ENCODE measurements at places on chromosomes 7 and 10. TPM values are rescaled to one million over a fixed set of nuclear protein-coding genes. Genes with fewer than 3 reads are reported as not detected.

GRCh38 chr10:113297226-113297625 is 255.6 kb upstream of the HABP2 start:
- H3K4me1 ChIP-seq: no peaks in the 10 kb centered on the region
- no peaks in the 10 kb centered on the region for H3K27me3 ChIP-seq
- H3K36me3 ChIP-seq: no peaks in the 10 kb centered on the region
- DNase-seq: no peak
- H3K27ac ChIP-seq: no peak overlapping the region

- H3K27ac ChIP-seq: peak overlapping the region; percentile 39
- DNase-seq: no peak
- H3K4me3 ChIP-seq: no peak overlapping the region
Observed at GRCh38 chr10:86803156-86803555, 46.7 kb downstream of the BMPR1A start.

POU6F2 gene
- total RNA-seq: not detected

GPER1 gene
- 10.7 TPM for total RNA-seq

DNA sequence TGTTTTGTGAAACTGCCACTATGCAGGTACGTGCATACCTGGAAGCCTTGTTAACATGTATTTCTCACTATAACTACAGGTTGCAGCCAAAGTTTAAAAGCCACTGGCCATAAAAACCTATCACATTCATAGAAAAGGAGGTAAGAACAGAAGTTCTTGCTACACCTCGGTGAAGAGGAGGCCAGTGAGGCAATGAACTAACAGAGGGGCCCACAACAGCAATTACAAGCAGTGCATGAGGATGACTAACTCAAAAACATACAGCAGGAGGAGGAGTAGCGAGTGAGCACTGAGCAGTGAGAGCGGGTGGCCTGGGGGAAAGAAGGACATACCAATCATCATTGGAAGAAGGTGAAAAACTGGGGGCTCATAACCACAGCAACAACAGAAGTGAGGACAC is 51.6 kb downstream of the NUDCD3 start:
- H3K27me3 ChIP-seq: no peaks in the 10 kb centered on the region
- no peak for DNase-seq
- H3K4me1 ChIP-seq: peaks cover 13% of the 10 kb centered on the region
- no peak overlapping the region for H3K27ac ChIP-seq
- H3K36me3 ChIP-seq: no peaks in the 10 kb centered on the region
- H3K4me3 ChIP-seq: no peak overlapping the region

- H3K27ac ChIP-seq: no peak overlapping the region
- no peaks in the 10 kb centered on the region for H3K27me3 ChIP-seq
- no peaks in the 10 kb centered on the region for H3K4me1 ChIP-seq
- H3K4me3 ChIP-seq: no peak overlapping the region
- no peak for DNase-seq
Observed at GRCh38 chr7:142759433-142759832, 10.2 kb downstream of the PRSS1 start.

DNA sequence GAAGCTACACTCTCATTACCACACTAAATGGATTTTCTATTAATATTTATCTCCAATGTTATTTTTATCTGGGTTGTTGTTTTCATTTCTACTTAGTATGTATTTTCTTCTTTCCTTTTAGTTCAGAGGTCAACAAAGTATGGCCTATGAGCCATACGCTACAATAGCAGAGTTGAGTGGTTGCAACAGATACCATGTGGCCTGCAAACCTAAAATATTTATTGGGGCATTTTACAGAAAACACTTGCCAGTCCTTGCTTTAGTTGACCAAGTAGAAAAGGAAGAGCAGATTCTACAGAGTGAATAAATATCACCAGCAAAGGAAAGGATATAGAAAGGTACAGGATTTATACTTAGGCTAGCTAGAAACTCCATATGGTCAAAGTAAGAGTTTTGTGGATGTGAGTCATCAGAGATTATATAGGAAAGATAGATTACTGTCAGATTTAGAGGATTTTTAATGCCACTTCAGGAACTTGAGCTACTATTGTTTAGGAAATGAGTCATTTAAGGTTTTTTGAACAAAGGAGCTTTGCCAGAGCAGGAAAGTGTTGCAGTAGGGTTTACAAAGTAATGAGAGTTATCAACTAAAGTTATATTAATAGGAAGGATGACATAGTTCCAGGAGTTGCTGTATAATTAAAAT is 323.3 kb upstream of the KAT6B start:
- no peak for DNase-seq
- H3K36me3 ChIP-seq: no peaks in the 10 kb centered on the region
- no peaks in the 10 kb centered on the region for H3K27me3 ChIP-seq
- H3K4me1 ChIP-seq: peaks cover 13% of the 10 kb centered on the region

DNA sequence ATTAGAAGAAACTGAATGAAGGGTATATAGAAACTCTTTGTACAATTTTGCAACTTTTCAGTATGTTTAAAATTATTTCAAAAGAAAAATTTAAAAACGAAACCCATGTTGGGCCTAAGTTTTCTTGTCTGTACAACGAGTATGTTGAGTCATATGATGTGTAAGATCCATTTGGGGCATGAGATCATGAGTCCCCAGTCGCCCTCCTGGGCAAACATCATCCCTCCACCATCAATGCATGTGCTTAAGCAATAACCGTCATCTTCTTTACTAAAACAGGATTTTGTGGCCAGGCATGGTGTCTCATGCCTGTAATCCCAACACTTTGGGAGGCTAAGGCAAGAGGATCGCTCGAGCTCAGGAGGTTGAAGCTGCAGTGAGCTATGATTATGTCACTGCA is 54.2 kb upstream of the CDCA7L start:
- H3K4me3 ChIP-seq: no peak overlapping the region
- H3K4me1 ChIP-seq: no peaks in the 10 kb centered on the region
- H3K27me3 ChIP-seq: no peaks in the 10 kb centered on the region
- H3K27ac ChIP-seq: no peak overlapping the region

DNA sequence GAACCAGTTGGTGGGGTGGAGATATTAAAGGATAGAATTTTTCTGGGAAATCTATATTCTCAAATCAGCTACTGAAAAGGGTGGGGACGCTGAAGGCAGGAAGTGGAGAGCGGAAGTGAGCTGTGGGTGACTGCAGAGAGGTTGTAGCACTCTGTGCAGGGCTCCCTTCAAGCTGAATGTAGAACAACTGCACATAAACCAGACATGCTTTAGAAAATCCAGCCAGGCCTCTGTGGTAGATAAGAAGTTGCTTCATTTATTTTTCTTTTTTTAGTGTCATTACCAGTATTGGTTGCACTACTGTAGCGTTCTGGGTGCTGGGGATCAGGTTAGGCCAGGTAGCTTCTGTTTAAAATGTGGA is 127.8 kb downstream of the CELF2 start:
- H3K27ac ChIP-seq: no peak overlapping the region
- H3K4me3 ChIP-seq: no peak overlapping the region
- no peaks in the 10 kb centered on the region for H3K27me3 ChIP-seq
- peaks cover 52% of the 10 kb centered on the region for H3K4me1 ChIP-seq

GRCh38 chr7:92417913-92418312 is 29.4 kb upstream of the GATAD1 start:
- no peak for DNase-seq
- no peak overlapping the region for H3K4me3 ChIP-seq
- no peaks in the 10 kb centered on the region for H3K36me3 ChIP-seq
- no peaks in the 10 kb centered on the region for H3K4me1 ChIP-seq
- H3K27ac ChIP-seq: no peak overlapping the region

DNA sequence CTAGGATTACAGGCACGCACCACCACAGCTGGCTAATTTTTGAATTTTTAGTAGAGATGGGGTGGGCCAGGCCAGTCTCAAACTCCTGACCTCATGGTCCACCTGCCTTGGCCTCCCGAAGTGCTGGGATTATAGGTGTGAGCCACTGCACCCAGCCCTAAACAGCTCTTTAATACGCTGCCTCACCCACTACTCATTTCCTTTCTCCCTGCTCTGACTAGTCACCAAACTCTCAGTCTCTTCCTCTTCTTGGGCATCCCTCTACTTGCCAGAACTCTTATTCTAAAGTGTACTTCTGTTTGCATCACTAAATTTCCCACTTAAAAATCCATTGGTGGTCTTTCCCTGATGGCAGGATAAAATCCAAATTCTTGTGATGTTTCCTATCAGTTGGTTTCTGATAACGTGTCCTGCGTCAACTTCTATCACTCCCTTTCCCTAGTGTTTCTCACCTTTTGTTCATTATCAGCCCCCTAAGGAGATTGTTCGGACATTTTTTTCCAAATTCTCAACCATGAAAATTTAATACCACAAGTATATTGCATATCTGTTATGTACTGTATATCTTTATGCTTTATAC is 124.7 kb downstream of the CUBN start:
- H3K27me3 ChIP-seq: no peaks in the 10 kb centered on the region
- peaks cover 3% of the 10 kb centered on the region for H3K4me1 ChIP-seq
- DNase-seq: no peak
- H3K27ac ChIP-seq: no peak overlapping the region
- no peaks in the 10 kb centered on the region for H3K36me3 ChIP-seq

C1GALT1 gene
- 19.8 TPM for total RNA-seq

GRCh38 chr7:51324206-51324898 is 7.7 kb upstream of the COBL start:
- H3K4me3 ChIP-seq: no peak overlapping the region
- H3K27me3 ChIP-seq: no peaks in the 10 kb centered on the region
- no peak for DNase-seq
- H3K4me1 ChIP-seq: no peaks in the 10 kb centered on the region
- H3K36me3 ChIP-seq: no peaks in the 10 kb centered on the region
- no peak overlapping the region for H3K27ac ChIP-seq

DNA sequence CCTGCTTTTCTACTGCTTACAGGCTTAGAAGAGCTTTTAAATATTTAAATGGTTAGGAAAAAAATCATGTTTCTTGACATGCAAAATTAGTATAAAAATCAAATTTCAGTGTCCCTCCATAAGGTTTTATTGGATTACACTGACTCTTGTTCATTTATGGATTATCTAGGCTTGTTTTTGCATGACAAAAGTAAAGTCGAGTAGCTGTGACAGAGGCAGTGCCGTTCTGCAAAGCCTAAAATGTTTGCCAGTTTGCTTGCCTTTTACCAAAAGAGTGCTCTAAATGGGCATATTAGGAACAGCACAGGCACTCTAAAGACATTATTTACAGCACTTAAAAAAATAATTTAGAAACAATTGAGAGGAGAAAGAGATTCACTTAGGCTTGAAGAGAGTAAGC is 139.6 kb downstream of the TSPAN12 start:
- DNase-seq: no peak
- H3K4me3 ChIP-seq: no peak overlapping the region
- no peaks in the 10 kb centered on the region for H3K36me3 ChIP-seq
- H3K27me3 ChIP-seq: no peaks in the 10 kb centered on the region
- no peak overlapping the region for H3K27ac ChIP-seq

SOSTDC1 gene
- total RNA-seq: 0.36 TPM

GRCh38 chr7:54336800-54337199 is 205.4 kb upstream of the VSTM2A start:
- H3K27me3 ChIP-seq: no peaks in the 10 kb centered on the region
- no peaks in the 10 kb centered on the region for H3K36me3 ChIP-seq
- H3K4me1 ChIP-seq: no peaks in the 10 kb centered on the region
- no peak for DNase-seq
- H3K27ac ChIP-seq: no peak overlapping the region
- no peak overlapping the region for H3K4me3 ChIP-seq

GRCh38 chr10:33722067-33722466 is 387.6 kb upstream of the NRP1 start:
- H3K36me3 ChIP-seq: no peaks in the 10 kb centered on the region
- H3K27ac ChIP-seq: no peak overlapping the region
- no peaks in the 10 kb centered on the region for H3K27me3 ChIP-seq
- no peaks in the 10 kb centered on the region for H3K4me1 ChIP-seq

EVX1 gene
- total RNA-seq: not detected

DNA sequence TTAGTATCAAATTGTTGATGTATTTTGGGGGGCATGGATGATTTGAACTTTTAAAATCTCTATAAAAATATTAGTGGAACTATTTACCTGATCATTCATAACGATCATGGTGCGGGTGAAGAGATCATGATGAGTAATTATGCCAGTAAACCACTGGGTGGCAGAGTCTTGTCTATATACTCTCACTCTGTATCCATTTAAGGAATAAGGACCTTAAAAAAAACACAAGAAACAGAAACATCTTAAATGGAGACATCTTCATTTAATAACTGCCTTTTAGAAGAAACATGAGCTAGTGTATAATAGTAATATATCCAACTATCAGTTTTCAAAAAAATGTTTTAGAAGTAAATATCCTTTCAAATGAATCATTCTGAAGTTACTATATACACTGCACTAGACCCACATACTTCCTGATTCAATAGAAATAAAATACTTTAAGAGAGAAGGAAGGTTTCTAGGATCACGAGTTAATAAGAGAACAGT is 84.0 kb downstream of the NRBF2 start:
- peaks cover 10% of the 10 kb centered on the region for H3K36me3 ChIP-seq
- no peak overlapping the region for H3K27ac ChIP-seq
- DNase-seq: no peak
- H3K4me3 ChIP-seq: no peak overlapping the region
- no peaks in the 10 kb centered on the region for H3K27me3 ChIP-seq

Measured in sigmoid colon (tissue), 7 donors.